ENCODE measurements at places on chromosomes 2 and 18. TPM values are rescaled to one million over a fixed set of nuclear protein-coding genes. Genes with fewer than 3 reads are reported as not detected.

DNA sequence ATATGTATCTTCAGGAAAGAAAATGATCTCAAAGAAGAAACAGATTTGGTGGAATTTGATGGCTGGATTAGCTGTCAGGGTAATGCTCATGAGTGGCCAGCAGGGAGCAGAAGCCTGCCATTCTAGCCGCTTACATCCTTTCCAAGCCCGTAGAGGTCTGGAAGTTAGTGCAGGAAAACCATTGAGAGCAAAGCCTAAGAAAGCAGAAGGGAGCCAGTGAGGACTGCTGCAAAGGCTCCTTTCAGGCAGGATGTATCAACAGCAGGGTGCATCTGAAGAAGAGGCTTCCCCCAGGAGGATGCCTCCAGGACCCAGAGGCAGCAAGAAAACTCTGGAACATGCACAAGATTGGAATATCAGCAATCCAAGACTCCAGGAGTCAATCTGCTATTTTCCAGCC is 22.9 kb upstream of the LBH start:
- H3K27me3 ChIP-seq, result no peaks in the 10 kb centered on the region
- no peak overlapping the region for H3K4me3 ChIP-seq
- peak; percentile 42 for DNase-seq
- H3K36me3 ChIP-seq, result no peaks in the 10 kb centered on the region
- H3K27ac ChIP-seq, result no peak overlapping the region

The DSEL gene
- 8.4 TPM for polyA plus RNA-seq

The TUBB8B gene
- not detected for polyA plus RNA-seq

The NEU2 gene
- polyA plus RNA-seq, result not detected

DNA sequence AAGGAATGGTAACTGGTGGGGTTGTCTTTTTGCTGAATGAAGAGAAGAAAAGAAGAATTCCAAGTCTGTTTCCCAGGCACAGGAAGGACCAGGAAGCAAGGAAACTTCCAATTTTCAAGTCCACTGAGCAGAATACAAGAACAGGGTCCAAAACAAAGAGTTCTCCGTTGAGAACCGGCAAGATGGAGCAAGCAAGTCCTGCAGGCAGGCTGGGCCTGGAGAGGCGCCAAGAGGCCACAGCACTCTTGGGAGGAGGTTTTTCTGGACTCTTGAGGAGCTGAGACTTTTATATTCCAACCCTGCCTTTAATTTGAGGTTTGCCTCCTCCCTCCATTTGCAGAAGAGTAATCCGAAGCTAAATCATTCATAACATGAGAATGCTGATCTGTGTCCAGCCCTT is 224.5 kb downstream of the IKZF2 start:
- no peaks in the 10 kb centered on the region for H3K27me3 ChIP-seq
- DNase-seq, result no peak
- H3K27ac ChIP-seq, result no peak overlapping the region
- no peaks in the 10 kb centered on the region for H3K36me3 ChIP-seq

- DNase-seq, result no peak
- H3K4me3 ChIP-seq, result no peak overlapping the region
- H3K4me1 ChIP-seq, result no peaks in the 10 kb centered on the region
- H3K36me3 ChIP-seq, result no peaks in the 10 kb centered on the region
- no peak overlapping the region for H3K27ac ChIP-seq
Observed at GRCh38 chr2:241456546-241456945, 51.8 kb downstream of the STK25 start.

- no peak overlapping the region for H3K27ac ChIP-seq
- H3K36me3 ChIP-seq, result no peaks in the 10 kb centered on the region
- no peak for DNase-seq
- no peaks in the 10 kb centered on the region for H3K4me1 ChIP-seq
- no peaks in the 10 kb centered on the region for H3K27me3 ChIP-seq
- no peak overlapping the region for H3K4me3 ChIP-seq
Observed at GRCh38 chr2:51650769-51651168, 618.8 kb upstream of the NRXN1 start.

The G6PC2 gene
- polyA plus RNA-seq, result 0.19 TPM

The DCC gene
- polyA plus RNA-seq, result 0.58 TPM

DNA sequence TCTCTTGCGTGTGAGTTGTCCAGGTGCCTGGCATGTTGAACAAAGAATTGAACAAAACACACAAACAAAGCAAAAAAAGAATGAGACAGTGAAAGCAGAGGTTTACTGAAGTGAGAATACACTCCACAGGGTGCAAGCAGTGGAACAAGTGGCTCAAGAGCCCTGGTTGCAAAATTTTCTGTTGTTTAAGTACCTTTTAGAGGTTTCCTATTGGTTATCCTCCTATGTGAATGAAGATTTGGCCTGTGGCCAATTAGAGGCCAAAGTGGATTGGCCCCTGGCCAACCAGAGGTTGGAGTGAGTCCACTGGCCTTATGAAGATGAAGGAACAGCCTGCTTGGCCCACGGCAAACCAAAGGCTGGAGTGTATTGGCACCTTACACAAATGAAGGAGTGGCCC is 1188.5 kb upstream of the NRXN1 start:
- no peak for DNase-seq
- no peak overlapping the region for H3K4me3 ChIP-seq
- H3K27ac ChIP-seq, result no peak overlapping the region
- no peaks in the 10 kb centered on the region for H3K36me3 ChIP-seq
- H3K4me1 ChIP-seq, result no peaks in the 10 kb centered on the region

The RNPEPL1 gene
- 61.8 TPM for polyA plus RNA-seq

- no peaks in the 10 kb centered on the region for H3K36me3 ChIP-seq
- no peaks in the 10 kb centered on the region for H3K27me3 ChIP-seq
- no peak overlapping the region for H3K27ac ChIP-seq
- H3K4me1 ChIP-seq, result peaks cover 14% of the 10 kb centered on the region
- DNase-seq, result no peak
Observed at GRCh38 chr2:168992591-168993349, 38.4 kb downstream of the ABCB11 start.

- H3K4me1 ChIP-seq, result no peaks in the 10 kb centered on the region
- no peaks in the 10 kb centered on the region for H3K36me3 ChIP-seq
- DNase-seq, result no peak
Observed at GRCh38 chr2:27507293-27507692, 10.7 kb downstream of the GCKR start.

The CCDC85A gene
- 1.0 TPM for polyA plus RNA-seq

GRCh38 chr18:3577281-3577855 is 127.4 kb downstream of the TGIF1 start:
- H3K27me3 ChIP-seq, result no peaks in the 10 kb centered on the region
- DNase-seq, result no peak
- H3K4me1 ChIP-seq, result no peaks in the 10 kb centered on the region
- H3K36me3 ChIP-seq, result no peaks in the 10 kb centered on the region

GRCh38 chr2:26691161-26691560 is 1.4 kb upstream of the KCNK3 start:
- peaks cover 71% of the 10 kb centered on the region for H3K27me3 ChIP-seq
- H3K4me1 ChIP-seq, result peaks cover 13% of the 10 kb centered on the region
- H3K36me3 ChIP-seq, result no peaks in the 10 kb centered on the region
- H3K27ac ChIP-seq, result no peak overlapping the region
- no peak for DNase-seq

- no peak for DNase-seq
- H3K27me3 ChIP-seq, result no peaks in the 10 kb centered on the region
Observed at GRCh38 chr2:9078405-9078804, 74.9 kb upstream of the MBOAT2 start.

The UGT1A5 gene
- 0.15 TPM for polyA plus RNA-seq

The GREB1 gene
- polyA plus RNA-seq, result 2.6 TPM

DNA sequence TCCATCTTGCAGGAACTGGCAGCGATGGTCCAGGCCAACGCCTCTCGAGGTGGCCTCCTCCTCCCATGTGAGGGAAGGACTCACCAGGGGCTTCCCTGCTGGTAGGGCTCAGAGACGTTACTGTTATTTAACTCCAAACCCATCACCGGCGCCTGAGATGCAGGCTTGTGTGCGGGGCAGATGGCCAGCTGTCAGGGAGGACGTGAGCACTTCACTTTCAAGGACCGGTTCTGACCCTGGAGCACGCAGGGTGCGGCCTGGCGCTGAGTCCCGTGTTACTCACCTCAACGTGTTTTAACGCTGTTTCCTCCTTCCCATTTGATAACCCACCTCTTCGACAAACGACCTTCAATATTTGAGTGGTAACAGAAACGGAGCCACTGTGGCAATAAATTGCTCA is 350.2 kb downstream of the ZNF516 start:
- no peaks in the 10 kb centered on the region for H3K4me1 ChIP-seq
- no peaks in the 10 kb centered on the region for H3K36me3 ChIP-seq
- no peak overlapping the region for H3K27ac ChIP-seq
- H3K4me3 ChIP-seq, result no peak overlapping the region

DNA sequence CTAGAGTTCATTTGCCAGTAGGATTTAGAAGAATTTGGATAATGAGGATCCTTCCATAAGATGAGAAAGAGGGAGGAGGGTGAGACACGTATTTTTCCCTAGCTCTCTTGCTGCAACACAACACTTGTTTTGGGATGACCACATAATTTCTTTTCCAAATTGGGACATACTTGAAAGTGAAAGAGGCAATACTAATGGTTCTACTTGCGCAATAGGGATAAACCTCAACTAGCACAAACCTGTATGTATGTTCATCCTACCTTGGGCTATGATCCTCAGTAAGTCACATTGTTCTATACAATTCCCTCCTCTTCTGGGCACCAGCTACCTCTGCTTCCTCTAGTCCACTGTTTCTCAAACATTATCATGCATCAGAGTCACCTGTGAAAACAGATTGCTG is 1208.8 kb upstream of the LRRTM1 start:
- no peak overlapping the region for H3K4me3 ChIP-seq
- H3K27ac ChIP-seq, result no peak overlapping the region
- no peak for DNase-seq
- no peaks in the 10 kb centered on the region for H3K4me1 ChIP-seq

- no peaks in the 10 kb centered on the region for H3K4me1 ChIP-seq
- DNase-seq, result peak; percentile 32
- H3K27me3 ChIP-seq, result peaks cover 9% of the 10 kb centered on the region
- no peak overlapping the region for H3K4me3 ChIP-seq
- H3K36me3 ChIP-seq, result no peaks in the 10 kb centered on the region
Observed at GRCh38 chr2:120847700-120848321, 112.1 kb downstream of the GLI2 start.

DNA sequence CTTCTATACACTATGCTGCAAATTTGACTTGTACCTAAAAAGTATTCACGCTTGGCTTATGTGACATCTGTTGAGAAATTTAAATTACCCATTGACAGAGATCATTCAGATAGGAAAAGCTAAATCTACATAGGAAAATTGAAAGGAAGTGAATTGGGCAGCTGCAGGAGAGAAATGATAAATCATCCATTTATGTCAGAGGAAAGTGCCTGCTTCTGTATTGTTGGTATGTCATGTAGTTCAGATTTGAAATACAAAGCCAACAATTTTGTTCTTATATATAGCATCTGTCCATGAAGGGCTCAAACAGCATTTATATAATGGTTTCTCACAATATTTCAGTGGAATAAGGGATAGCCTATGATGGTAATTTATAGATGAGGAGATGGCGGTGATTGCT is 17.6 kb downstream of the LINC00305 start:
- DNase-seq, result no peak
- no peaks in the 10 kb centered on the region for H3K36me3 ChIP-seq
- H3K27me3 ChIP-seq, result no peaks in the 10 kb centered on the region
- H3K4me1 ChIP-seq, result no peaks in the 10 kb centered on the region

DNA sequence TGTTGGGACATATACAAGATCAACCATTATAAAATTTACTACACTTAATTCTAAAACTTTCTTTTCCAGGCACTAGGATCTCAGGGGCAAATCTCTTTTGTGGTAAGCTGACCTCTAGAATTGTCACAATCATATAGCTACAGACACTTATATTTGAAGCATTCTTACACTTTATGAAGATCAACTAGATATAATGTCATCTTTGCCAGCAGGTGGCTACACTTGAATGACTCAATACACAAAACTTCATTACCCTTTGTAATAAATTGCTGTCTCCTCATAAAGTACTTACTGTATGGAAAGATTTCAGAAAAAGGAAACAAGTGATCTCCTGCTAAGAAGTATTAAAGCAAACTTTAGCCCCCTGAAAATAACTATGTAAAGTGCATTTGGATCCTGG is 77.8 kb downstream of the RDH14 start:
- no peaks in the 10 kb centered on the region for H3K36me3 ChIP-seq
- H3K4me3 ChIP-seq, result no peak overlapping the region
- H3K27me3 ChIP-seq, result no peaks in the 10 kb centered on the region
- DNase-seq, result no peak

The GYPC gene
- polyA plus RNA-seq, result 26.7 TPM

DNA sequence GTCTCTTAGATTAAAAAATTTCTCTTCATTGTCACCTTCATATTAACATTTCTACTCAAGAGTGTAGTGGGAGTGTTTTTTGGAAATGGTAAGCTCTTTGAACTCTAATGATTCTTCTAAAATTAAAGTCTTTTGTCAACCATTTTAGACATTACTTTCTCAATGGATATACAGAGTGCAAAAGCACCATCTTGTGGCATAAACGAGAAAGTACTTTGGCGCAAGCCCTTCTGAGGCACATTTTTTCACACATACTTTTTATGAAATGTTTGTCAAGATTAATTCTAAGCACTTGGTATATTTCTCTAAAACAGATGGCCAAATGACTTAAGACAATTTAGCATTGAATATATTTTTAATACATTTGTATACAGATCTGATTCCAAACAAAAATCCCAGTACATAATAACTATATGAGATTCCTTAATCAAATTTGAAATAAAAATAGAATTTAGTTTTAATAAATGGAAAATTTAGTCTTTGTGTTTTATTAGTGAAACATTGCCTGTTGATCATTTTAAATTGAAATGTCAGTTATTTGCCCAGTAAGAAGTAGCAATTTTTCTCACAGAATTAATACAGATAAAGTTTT is 63.3 kb upstream of the GALNT5 start:
- no peaks in the 10 kb centered on the region for H3K4me1 ChIP-seq
- no peaks in the 10 kb centered on the region for H3K27me3 ChIP-seq
- H3K4me3 ChIP-seq, result no peak overlapping the region
- DNase-seq, result peak; percentile 43
- H3K36me3 ChIP-seq, result no peaks in the 10 kb centered on the region

The SLC23A3 gene
- polyA plus RNA-seq, result 6.2 TPM

DNA sequence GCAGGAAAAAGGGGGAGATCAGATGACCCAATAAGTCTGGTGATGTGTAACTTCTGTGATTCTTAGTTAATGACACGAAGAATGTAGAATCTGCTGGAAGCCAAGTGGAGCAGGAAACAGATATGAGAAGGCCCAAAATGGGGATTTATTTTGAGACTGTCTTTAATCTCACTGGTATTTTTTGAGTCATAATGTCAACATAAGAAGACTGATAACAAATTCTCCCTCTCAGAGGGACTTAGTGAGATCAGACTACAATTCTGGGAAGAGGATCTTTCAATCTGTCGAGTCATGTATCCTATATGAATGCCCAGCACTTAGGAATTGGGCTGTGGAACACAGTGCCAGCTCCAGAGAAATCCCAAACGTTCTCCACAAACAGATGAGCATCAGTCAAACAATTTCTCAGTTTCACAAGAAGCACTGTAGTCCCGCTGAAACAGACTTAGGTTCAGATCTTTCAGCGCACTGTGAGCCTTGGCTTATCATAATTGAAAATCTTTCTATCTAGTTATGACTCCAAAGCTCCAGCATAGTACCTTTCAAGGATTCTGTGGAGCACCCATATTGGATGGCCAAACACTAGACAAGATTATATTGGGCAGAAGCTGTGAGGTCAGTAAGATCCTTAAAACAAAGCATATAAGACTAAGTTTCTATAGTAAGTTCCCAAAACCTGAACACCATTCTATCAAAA is 738.2 kb downstream of the LRP1B start:
- no peak overlapping the region for H3K27ac ChIP-seq
- H3K36me3 ChIP-seq, result no peaks in the 10 kb centered on the region
- no peaks in the 10 kb centered on the region for H3K27me3 ChIP-seq

Measured in large intestine (tissue), 12 donors.